Activated B cell treated with CpG ODN at 0.5 μM for 24 hours (primary cell): ENCODE measurements at places on chromosomes 7 and 10. TPM values are rescaled to one million over a fixed set of nuclear protein-coding genes. Genes with fewer than 3 reads are reported as not detected.

The CAV1 gene
- total RNA-seq: 5.2 and 6.1 TPM in 2 replicates

DNA sequence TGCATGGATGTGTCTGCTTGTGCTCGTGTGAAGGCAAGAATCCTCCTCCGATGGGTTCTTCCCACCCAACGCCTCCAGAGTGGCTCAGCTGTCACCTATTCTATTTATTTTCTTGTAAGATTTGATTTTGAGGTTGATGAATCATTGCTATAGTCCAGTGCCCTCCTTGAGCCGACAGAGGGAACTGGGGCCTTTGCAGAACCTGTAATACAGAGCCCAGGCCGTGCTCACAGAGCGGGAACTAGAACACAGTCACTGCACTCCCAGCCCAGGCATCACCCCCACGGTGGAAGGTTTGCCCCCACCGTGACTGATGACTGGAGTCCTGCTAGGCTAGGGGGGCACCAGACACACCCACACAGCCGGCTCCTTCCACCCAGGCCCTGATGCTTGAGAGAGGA is 2.0 kb downstream of the RARRES2 start:
- no peak overlapping the region for H3K4me3 ChIP-seq
- peaks cover 25% of the 10 kb centered on the region for H3K27me3 ChIP-seq
- peaks cover 11% of the 10 kb centered on the region for H3K36me3 ChIP-seq
- no peak for DNase-seq
- H3K27ac ChIP-seq: no peak overlapping the region
- H3K4me1 ChIP-seq: peaks cover 23% of the 10 kb centered on the region

GRCh38 chr7:17152721-17153120 is 145.7 kb upstream of the AHR start:
- no peaks in the 10 kb centered on the region for H3K27me3 ChIP-seq
- peaks cover 40% of the 10 kb centered on the region for H3K4me1 ChIP-seq
- H3K36me3 ChIP-seq: no peaks in the 10 kb centered on the region
- peak overlapping the region; percentile 63 for H3K27ac ChIP-seq

DNA sequence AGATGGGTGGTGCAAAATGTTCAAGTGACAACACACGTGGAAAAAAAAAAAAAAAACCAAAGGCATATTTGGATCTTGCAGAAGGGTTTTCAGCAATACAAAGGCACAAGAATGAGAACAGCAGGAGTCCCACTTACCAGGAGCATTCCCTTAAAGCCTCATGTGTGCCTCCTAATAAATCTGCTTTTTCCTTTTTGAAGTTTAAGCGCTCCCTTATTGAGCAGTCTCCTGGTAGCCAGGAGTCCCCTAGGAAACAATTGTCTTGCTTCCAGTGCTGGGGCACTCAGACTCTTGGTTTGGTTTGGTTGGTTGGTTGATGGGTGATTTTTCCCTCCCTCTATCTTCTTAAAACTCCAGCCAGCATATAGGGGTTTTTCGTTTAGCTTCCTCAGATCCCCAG is 321.8 kb upstream of the NFE2L3 start:
- no peak for DNase-seq
- no peaks in the 10 kb centered on the region for H3K4me1 ChIP-seq
- H3K36me3 ChIP-seq: no peaks in the 10 kb centered on the region
- H3K27ac ChIP-seq: no peak overlapping the region
- H3K4me3 ChIP-seq: no peak overlapping the region
